Testis (tissue), 5 donors: ENCODE measurements at places on chromosomes 4 and X. TPM values are rescaled to one million over a fixed set of nuclear protein-coding genes. Genes with fewer than 3 reads are reported as not detected.

The NDNF gene
- 3.3 TPM for total RNA-seq

DNA sequence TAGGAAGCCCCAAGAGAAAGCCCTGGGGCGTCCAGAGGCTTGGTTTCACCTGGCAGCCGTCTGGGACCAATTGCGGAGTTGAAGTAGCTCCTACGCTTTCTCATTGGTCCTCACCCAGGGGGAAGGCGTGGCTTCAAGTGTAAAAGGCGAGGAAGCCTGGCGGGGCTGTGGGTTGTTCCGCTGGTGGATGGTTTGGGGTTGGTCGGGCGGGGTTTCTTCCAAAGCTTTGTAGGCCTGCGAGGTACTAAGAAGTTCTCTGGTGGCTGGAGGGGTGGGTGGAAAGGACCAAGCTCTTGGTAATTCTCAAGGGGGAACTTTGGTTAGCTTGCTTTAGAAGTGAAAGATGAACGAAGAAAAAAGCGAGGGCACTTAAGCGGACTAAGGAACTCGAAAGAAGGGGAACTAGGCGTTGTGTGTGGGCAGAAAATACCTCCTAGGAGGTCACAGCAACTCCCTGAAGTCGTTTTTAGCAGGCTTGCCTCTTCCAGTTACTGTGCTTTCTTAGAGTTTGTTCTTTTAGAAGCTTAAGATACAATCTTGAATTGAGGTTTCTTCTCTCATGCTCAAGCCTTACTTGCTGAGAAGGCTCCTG, 36.6 kb downstream of the CCNG2 start:
- DNase-seq: peak; percentile 87

DNA sequence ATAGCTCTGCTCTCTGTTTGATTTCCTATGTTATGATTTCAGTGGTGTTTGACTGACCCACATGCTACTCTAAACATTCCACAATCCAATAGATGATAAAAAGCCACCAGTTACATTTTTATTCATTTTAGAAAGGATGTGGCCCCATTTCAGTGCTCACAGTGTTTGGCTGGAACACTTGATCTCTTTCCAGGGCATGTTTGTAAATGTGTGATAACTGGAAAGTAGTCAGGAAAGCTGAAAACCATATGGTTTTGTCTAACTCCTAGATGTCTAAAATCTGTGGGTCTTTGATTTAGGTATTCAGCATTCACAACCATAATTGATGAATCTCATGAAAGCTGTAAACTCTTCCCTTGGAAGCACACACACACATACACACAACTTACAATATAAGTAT, 904.9 kb upstream of the AGA start:
- DNase-seq: no peak

GRCh38 chr4:158912806-158913205, 144.0 kb downstream of the FNIP2 start:
- DNase-seq: no peak

DNA sequence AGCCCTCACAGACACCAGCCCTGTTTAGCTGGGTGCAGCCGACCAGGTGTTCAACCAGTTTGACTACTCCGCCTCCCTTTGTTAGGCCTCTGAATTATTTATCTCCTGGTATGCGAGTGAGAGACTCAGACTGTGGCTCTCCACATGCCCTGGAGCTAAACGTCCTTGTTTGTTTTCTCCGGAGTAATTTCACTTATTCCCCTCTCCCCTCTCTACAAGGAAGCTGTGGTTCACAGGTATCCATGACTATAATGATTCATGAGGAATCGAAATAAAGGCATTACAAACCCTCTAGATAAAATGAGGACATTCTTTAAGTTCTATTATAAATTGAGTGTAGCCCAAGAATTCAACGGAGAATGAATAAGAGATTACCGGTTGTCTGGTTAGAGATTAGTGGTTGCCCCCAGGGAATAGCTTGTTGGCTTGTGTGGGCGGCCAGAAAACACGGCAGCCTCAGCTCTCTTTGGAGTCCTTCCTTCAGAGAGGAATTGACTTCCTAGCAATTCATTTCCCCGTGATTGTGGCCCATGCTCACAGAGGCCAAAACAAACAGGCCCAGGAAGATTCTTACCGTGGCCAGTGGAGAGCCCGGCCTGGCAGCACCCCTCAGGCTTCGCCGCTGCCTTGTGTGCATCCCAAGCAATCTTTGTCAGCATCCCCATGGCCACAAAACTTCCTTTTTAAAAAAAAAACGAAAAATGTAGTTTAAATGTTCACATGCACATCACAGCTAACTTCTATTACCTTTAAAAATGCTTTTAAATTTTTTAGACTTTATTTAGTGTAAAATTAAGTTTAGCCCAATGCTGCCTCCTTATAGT, 60.2 kb upstream of the CBR4 start:
- DNase-seq: peak; percentile 58
